ENCODE measurements at places on chromosomes 1 and 21.

DNA sequence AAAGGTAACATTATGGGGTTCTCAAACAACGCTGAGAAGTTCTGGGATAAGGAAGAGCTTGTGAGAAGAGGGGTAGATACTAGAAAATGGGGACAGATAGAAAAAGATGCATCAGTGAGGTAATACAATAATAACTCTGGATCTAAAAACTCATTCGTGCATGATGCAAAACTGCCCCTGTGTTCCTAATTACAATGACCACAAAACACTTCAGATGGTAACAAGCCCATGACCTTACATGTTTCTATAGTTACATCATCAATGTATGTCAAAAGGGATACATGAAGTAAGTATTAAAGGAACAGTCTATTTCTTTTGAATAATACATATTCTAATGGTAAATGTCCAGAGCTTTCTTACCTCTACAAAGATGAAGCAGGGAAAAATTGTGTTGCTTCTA is 110.6 kb upstream of the PLPPR5 start:
- DNase-seq = no peak

DNA sequence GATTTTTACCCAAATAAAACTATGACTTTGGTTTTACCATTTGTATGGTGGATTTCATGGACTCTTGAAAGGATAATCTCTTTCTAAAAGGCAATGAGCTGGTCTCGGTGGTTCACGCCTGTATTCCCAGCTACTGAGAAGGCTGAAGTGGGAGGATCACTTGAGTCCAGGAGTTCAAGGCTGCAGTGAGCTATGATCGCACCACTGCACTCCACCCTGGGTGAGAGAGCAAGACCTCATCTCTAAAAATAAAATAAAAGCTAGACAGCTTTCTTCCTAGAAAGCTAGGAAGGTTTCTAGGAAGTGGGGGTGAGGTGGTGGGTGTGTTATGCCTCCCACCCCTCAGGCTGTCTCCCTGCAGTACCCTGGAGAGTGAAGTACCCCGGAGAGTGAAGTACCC is 54.0 kb upstream of the L1TD1 start:
- DNase-seq = no peak

DNA sequence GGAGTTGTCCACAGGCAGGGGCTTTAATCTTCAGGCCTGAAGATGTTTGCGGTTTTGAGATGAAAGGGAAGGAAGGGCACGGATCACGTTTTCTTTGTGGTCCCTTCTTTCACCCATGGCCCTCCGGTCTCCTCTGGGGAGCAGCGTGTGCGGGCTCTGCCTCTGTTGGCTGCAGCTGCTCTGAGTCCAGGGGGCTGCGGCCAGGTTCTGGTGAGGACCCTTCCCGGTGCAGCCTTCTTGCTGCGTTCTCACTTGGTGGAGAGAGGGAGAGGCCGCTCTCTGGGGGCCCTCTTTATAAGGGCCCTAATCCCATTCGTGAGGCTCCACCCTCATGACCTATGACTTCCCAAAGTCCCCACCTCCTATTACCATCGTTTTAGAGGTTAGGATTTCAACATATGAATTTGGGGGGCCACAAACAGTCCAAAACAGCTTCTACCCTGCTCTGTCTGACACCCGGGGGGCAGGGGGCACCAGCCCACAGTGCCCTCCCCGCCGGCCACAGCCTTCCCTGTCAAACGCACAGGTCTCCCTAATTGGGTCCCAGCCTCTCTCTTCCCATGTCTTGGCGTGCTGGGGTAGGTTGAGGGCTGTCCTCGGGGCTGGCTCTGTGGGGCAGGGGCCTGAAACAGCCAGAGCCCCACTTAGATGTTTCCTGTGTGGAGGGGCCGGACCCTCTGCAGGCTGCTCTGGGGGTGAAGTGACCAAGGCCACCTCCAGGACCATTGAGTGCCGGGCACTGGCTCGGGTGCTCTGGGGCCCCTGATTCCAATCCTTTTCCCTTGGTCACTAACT is 100.1 kb upstream of the C1orf174 start:
- no peak for DNase-seq

DNA sequence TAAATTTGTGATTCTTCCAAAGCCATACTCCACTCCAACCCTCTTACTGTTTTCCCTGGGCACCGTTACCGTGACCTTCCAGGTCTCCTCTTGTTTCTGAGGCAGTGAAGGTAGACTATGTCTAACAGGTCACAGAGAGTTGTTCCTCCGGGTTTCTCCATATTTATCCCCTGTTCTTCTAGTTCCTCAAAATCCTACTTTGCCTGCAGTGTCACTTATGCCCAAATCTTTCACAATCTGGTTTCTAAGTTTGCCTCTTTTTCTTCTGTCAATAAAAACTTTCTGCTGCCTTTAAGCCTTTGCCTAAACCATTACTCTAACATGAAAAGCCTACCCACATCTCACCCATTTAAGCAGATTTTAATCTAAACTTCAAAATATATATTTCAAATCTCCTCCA is 87.7 kb downstream of the C4BPA start:
- no peak for DNase-seq

DNA sequence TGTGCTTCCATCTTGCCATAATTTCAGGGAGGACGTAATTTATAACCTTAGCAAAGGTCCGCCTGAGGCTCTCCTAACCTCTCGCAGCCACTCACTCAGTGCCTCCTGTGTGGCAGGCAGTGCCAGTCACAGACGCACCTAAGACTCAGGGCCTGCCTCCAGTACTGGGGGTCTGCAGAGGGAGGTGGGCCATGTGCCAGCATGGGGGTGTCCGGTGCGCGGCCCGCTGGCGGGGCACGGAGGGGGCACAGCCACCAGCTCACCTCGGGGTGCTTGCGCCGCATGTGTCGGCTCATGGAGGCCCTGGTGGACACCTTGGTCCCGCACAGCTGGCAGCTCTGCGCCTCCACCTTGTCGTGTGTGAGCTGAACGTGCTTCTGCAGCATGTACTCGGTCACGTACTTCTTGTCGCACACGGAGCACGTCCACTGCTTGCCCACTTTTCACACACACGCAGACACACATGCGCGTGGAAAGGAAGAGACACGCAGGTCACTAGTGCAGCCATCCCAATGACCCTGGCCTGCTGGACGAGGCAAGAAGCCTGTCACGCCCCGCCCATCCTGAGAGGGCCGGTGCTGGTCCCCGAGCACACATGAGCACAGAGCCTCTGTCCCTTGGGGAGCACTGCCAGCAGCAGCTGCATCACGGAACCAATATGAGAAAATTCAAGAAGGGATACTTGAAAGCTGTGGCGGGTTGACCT is 43.2 kb upstream of the RIPK4 start:
- no peak for DNase-seq

GRCh38 chr1:87826681-87827251 is 498.1 kb downstream of the LMO4 start:
- DNase-seq = no peak

GRCh38 chr1:77642196-77642595 is 40.3 kb downstream of the ZZZ3 start:
- DNase-seq = no peak
